ENCODE measurements at places on chromosomes 16 and 17. TPM values are rescaled to one million over a fixed set of nuclear protein-coding genes. Genes with fewer than 3 reads are reported as not detected.

The HOXB4 gene
- 11.5 TPM for total RNA-seq

The ZP2 gene
- not detected for total RNA-seq

The OR1A1 gene
- total RNA-seq, result not detected

The CCDC200 gene
- total RNA-seq, result not detected
